AG10803 (cell line): ENCODE measurements at places on chromosomes 4 and X.
A peak's percentile ranks its signal among the peaks of the same experiment; 100 is the strongest.

DNA sequence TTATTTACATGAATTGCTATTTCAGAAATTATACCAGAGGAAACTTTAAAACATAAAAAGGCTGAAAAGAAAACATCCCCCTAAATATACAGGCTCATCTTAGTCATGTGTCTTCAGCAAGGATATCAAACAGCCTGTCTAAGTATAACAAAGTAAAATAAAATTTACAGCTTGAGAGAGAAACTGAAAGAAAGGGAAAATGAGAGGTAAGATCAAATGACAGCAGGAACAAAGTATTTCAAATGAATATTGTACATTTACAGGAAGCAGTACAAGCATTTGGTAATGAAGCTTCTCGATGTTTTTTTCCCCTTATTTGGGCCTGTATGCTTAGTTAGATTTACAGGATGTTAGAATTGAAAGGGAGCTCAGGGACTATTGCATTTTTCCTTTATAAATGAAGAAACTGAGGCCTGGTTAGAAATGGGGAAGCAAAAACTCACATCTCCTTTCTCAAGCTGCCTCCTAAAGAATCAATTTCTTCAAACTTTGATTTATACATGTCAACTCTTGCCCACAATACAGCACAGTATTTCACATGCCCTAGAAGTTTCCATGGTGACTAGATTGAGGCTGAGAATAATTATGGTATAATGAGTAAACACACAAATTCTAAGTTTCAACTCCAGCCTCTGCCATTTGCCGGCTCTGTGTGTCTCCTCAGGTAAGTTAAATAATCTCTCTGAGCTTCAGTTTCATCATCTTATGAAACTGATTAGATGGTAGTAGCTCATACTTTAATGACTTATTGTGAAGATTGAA, 29.3 kb downstream of the DAPP1 start:
- DNase-seq = no peak

- peak; percentile 23 for DNase-seq
Measured at GRCh38 chr4:3710451-3711182, 55.6 kb upstream of the ADRA2C start.

DNA sequence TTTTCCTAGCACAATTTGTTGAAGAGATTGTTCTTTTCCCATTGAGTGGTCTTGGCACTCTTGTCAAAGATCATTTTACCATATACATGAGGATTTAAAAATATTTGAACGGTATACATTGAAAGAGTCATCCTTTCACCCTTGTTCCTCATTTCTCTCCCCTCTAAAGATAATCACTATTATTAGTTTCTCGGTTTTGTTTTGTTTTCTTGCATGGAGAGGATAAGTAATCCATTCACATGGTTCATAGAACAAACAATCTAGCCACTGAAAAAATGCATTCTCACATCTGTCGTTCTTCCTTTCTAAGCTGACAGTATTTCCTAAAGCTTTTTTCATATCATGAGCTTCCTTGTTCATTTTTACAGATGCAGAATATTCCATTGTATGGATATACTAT, 39.2 kb upstream of the MSMO1 start:
- no peak for DNase-seq

- no peak for DNase-seq
Measured at GRCh38 chr4:159129814-159130550, 27.1 kb downstream of the RAPGEF2 start.

- peak; percentile 88 for DNase-seq
Measured at GRCh38 chr4:41432881-41433280, 105.1 kb upstream of the LIMCH1 start.

DNA sequence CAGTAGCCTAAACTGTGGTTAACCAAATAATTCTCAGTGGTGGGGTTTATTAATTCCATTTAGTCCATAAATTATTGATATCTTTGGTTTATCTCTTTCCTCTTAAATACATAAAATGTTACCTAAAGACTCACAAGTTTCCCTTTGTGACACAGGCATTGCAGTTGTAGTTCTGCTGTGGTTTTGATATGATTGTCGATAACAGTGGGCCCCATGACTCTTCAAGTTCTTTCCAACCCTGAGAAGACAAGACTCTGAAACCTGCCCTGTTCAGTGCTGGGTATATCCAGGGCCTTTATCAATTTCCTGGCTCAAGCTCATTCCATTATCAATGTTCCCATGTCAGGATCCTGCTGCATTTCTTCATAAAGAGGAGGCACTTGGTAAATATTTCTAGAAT, 117.9 kb upstream of the TBC1D9 start:
- no peak for DNase-seq

DNA sequence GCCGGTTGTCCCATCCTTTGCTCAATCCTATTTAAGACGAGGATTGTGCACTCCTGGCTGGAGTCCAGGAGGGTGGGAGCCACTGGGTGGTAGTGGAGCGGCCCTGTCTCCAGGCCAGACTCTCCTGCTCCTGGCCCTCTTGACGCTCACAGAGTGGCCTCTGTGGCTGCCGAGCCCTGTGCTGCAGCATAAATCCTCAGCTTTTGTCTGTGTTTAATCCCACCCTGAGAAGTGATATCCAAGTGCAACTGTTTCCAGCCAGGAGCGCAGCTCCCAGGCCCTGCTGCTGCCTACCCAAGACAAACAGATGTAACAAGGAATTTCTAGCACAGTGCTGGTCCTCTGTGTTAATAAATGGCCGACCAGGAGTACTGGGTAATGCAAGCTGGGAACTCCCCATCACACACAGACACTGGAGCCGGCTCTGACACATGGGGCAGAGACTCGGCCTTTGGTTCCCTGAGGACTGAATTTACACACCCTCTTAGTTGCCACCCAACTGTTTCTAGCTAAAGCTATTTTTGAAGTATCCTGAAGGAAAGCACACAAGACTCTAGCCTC, 85.3 kb downstream of the GATB start:
- DNase-seq = no peak

DNA sequence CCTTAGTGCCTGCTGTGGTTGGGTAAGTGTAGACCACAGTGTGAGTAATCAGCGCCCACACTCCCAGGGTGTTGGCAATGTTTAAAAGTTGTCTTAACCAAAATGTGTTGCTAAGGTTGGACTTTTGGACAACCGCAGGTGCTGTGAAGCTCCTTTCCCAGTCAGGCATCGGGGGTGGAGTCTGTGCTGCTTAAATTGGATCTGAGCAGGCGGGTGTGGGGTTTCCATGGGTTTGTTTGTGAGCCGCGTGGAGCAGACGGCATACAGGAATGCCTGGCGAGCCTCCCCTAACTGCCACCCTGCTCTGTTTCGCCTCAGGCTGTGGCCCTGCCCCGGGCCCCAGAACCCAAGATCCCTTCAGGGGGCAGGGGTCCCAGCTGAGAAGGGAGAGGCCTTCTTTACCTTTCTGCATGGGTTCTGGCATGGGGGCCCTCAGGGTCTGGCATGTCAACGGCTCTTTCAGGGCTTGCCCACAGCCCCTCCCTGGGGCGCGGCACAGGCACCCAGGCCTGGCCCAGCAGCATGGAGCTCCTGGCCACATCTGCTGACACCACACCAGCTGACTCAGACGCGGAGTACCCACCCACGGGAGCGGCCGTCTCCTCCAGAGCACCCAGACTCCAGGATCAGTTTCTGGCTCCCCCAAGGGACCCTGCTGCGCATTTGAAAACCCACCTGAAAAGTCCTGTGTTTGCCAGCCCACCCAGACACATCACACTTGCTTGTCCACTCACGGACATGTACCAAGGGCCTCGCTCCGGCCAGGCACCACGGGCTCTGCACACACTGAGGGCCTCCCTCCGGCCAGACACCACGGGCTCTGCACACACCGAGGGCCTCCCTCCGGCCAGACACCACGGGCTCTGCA, 5.1 kb upstream of the SPON2 start:
- no peak for DNase-seq

DNA sequence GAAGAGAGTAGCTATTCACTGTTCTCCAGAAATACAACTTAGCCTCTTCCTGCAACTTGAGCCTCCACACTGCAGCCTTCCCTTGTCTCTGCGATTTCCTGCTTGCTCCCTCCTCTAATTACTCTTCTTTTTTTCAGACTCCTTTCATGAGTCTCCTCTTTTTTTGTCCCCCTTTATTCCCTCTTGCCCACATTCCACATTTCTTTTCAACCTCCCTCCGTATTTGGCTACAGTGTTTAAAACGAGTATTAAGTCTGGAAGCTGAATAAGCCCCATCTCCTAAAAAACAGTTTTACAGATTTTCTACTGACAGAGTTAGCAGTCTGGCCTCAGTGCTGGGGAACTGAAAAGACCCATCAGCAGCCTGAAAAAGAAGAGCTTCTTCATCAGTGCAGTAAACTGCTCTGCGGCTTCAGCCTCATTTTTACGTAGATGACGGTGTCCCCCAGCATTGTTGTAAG, 141.5 kb downstream of the TENM3 start:
- DNase-seq = no peak

- DNase-seq = no peak
Measured at GRCh38 chr4:144316869-144317268, 176.4 kb upstream of the GYPA start.

- DNase-seq = no peak
Measured at GRCh38 chrX:129613596-129613995, 41.2 kb downstream of the APLN start.

DNA sequence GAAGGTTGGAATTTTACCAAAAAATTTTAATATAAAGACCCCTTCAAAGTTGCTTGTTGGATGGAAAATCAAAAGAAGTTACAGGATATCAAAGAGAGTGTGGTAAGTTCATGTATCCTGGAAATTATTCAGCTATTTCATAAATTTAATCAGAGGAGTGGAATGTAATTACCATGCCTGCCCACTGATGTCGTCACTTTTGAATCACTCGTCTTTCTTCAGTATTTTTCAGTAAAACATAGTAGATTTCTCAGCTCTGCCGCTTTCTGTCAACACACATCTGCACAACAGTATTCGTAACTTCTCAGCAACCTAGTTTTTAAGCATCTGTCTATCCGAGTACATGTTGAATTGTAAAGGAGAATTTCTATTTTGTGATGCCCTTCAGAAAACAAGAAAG, 2163.0 kb upstream of the AGA start:
- DNase-seq = no peak

GRCh38 chr4:186781032-186781917, 57.6 kb upstream of the FAT1 start:
- peak; percentile 42 for DNase-seq

DNA sequence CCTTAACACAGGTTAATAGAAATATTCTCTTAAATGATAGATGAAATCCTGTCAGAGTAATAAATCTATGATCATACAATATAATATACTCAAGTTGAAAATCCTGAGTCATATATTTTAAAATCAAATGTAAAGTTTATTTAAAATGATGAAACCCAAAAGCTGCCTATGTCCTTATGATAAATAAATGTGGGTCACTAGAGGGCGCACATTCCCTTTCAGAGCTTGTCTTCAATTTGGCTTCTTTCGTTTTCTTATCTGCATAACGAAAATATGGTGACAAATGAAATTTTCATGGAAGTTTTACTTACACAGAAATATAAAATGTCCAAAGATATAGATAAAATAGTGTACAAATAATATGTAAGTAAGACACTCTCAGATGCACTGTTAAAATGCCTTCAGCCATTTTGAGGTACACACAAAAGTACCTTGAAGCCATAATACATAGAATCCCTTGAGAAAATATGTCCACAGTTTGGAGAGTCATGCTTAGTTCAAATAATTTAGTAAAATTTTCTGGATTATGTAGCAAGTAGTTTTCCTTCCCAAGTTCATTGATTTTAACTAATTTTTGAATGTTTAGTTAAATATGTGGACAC, 680.4 kb downstream of the DMD start:
- peak; percentile 14 for DNase-seq

DNA sequence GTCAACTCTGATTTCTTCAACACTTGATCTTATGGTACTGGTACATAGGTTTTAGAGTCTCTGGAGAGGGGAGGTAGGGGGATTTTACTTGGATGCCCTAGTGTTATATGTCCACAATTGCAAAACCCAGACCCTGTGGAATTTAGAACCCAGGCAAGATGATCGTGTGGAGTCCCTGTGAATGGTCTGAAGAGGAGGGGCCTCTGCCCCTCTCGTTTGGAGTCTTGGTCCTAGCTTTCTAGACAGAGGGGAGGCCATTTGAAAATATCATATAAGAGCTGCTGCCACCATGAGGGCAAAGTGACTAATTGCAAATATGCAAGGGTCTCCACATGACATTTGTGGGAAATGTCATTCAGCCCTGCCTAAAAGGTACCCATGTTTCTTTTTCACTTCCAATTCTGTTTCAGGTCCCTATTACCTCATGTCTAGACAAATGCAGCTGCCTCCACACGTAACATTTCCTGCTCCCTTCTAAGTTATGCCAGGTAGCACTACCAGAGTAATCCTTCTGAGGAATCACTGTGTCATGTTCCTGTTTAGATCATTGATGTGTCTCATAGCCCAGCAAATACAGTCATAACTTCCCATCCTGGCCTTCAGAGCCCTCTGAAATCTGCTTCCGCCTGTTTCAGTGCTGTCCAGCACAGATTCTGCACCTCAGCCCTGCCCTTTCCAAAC, 126.8 kb downstream of the KLHL8 start:
- DNase-seq = peak; percentile 42

DNA sequence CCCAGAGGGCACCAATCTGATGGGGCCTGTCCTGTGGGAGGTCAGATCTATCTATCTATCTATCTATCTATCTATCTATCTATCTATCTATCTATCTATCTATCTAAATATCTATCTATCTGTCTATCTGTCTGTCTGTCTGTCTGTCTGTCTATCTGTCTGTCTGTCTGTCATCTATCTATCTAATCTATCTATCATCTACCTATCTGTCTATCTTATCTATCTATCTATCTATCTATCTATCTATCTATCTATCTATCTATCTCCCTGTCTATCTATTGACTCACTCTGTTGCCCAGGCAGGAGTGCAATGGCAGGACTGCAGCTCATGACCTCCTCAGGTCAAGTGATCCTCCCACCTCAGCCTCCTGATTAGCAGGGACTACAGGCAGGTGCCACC, 155.7 kb upstream of the STX18 start:
- DNase-seq = no peak

DNA sequence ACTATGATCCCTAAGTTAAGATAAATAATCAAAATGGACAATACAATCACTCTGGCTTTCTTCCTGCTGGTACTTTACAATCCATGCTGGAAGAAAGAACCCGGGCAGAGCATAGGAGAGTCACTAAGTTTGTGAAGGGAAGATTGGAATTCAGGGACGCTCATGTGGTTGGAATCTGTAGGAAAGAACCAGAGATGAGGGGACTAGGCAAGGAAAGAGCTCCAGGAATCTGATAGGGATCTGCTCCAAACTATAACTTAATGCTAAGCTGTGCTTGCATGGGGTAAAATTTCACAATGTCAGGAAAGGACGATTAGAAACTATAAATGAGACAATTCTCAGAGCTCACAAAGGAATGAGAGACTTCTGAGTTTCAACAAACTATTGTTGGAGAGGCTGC, 167.5 kb downstream of the ADGRA3 start:
- peak; percentile 5 for DNase-seq

GRCh38 chr4:46081248-46081647, 42.6 kb downstream of the GABRG1 start:
- DNase-seq = no peak

DNA sequence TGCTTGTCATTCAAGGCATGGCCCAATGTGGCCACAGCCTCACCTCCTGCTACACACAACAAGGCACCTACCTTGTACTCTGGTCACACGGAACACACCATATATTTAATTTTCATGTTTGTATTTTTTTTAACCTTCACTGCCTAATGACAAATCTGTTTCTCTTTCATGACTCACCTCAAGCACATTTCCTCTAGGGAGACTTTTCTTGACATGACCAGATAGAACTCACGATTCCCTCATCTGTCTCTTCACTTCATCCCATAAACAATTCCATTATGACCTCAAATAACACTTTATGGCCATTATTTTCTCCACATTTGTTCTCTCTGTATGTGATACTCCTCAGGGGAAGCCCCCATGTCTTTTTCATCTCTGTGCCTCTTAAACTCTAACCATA, 11.1 kb downstream of the DRP2 start:
- peak; percentile 25 for DNase-seq
